ENCODE measurements at places on chromosomes 7 and 10.

DNA sequence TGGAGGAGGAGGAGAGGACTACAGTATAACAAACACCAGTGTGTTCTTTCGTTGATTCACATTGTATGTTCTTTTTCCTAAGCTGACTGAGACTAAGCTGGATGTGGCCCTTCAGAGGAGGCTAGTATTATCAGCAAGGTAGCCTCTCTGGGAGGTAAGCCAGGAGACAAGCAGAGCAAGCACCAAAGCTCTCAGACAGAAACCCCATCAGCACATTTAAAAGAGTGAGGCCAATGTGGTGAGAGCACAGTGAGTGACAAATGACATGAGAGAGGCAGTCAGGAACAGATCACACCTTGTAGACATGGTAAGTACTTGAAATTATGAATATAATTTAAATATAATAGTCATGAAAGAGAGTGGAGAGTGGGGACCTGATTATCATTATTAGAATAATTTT, 107.6 kb downstream of the KMT2C start:
- no peak for DNase-seq

GRCh38 chr7:2325162-2325561, 10.9 kb upstream of the SNX8 start:
- DNase-seq = no peak

DNA sequence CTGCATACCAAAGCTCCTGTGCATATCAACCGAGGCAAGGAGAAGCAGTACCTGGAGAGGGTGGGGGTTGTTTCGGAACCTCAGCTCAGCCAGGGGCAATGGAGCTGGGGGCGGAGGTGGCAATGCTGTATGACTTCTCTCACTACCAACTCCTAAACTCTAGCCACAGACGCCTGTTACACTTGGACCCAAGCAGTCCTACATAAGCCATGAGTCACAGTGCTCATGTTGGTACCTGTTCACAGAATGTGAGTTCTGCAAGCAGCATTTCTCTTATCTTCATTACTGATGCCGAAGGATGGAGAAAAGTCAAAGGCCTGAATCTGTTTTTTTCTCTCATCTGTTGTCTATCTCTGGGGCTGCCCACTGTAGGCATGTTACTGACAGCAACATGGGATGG, 3.2 kb upstream of the RAB18 start:
- no peak for DNase-seq

GRCh38 chr10:110527731-110528171, 30.0 kb downstream of the DUSP5 start:
- DNase-seq = no peak

- no peak for DNase-seq
Measured at GRCh38 chr10:11560076-11560709, 51.3 kb downstream of the USP6NL start.

DNA sequence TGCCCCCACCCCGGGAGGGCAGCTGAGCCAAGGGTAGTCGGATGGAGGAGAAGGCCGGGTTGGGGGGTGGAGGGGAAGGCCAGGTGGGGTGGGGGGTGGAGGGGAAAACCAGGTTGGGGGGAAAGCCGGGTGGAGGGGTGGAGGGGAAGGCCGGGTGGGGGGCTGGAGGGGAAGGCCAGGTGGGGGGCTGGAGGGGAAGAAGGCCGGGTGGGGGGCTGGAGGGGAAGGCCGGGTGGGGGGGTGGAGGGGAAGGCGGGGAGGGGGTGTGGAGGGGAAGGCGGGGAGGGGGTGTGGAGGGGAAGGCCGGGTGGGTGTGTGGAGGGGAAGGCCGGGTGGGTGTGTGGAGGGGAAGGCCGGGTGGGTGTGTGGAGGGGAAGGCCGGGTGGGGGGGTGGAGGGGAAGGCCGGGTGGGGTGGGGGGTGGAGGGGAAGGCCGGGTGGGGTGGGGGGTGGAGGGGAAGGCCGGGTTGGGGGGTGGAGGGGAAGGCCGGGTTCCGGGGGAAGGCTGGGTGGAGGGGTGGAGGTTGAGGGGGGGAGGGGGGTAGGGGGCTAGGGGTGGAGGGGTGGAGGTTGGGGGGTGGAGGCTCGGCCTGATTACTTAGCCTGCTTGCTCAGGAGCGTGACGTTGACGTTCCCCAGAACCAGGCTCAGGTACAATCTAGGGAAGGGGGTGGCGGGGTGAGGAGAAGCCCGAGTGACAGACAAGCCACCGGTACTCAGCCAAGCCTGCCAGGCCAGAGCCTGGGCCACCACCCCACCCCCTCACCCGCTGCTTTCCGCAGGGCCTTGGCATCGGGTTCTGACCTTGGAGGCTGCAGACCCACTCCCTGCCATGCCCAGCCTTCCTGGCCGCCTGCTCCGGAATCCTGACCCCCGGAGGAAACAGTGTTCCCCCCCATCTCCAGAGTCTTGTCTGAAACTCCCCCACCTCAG, 5.6 kb downstream of the TMEM120A start:
- DNase-seq = no peak

DNA sequence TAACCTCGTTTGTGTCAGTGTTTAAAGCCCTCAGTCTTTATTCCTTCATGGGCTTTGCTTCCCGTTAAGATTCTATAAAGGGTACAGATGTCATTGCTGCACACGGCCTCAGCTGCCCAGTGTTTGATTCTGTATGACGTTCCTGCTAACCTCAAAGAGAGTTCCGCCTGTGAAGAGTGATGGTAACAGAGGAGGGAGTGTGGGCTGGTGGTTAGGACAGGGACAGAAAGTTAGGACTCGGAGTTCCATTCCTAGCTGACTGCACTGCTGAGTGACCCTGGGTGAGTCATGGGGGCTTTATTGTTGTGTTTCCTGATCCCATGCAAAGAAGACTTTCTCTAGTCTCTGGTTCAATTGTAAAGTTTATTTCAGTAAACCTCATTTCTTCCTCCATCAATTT, 227.1 kb downstream of the DYNC1I1 start:
- DNase-seq = no peak

GRCh38 chr7:116698930-116699721, 27.1 kb downstream of the MET start:
- DNase-seq = no peak

- no peak for DNase-seq
Measured at GRCh38 chr10:60650378-60650800, 127.9 kb upstream of the CDK1 start.

DNA sequence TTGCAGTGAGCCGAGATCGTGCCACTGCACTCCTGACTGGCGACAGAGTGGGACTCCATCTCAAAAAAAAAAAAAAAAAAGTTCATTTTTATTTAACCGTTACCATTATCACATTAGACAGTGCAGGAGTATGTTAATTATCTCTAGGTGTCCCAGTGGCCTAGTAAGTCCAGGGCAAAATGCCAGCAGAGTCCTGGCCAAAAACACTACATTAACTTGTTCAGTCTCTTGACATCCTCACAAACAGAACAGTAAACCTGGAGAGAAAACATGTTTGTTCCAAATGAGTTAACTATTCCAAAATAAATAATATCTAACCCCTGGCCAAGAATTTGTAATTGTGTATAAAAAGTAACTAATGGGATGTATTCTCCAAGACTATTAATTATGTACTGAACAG, 43.2 kb downstream of the PTPRZ1 start:
- no peak for DNase-seq

GRCh38 chr10:97038688-97039087, 147.1 kb downstream of the SLIT1 start:
- DNase-seq = no peak

- DNase-seq = no peak
Measured at GRCh38 chr7:101804088-101804963, 13.1 kb upstream of the CUX1 start.

DNA sequence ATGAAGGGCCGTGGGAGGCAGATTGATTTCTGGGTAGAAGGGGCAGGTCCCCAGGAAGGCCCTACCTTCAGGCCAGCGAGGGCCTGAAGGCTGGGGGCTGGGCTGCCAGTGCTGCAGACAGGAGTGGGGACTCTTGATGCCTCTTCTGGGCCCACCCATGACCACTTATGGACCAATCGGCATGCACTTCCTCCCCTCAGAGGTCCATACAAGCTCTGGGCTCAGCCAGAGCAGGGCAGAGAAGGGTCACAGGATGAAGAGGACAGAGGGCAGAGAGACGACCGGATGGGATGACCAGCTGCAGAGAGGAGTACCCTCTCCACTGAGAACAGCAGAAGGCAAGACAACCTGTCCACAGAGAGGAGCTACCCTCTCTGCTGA, 120.1 kb downstream of the DYNC2I1 start:
- DNase-seq = no peak

GRCh38 chr10:12852687-12853086, 148.8 kb downstream of the CCDC3 start:
- no peak for DNase-seq

DNA sequence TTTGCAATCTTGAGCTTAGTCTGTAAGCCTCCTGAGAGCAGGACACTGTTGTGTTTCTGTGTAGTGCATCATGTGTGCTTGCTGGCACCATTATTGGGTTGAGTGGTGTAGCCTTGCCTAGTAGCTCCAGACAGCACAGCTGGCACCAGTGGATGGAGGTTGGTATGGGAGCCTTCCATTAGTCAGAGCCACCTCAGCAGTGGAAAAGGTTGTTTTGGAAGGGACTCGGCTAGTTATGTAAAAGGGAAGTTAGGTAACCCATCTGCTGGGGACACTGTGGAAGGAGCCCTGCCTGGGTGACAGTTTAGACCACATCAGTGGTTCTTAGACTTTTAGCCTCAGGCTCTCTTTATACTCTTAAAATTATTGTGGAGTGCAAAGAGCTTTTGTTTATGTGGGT, 16.3 kb downstream of the MINDY4 start:
- no peak for DNase-seq

- no peak for DNase-seq
Measured at GRCh38 chr10:24652381-24652957, 71.2 kb downstream of the ARHGAP21 start.

DNA sequence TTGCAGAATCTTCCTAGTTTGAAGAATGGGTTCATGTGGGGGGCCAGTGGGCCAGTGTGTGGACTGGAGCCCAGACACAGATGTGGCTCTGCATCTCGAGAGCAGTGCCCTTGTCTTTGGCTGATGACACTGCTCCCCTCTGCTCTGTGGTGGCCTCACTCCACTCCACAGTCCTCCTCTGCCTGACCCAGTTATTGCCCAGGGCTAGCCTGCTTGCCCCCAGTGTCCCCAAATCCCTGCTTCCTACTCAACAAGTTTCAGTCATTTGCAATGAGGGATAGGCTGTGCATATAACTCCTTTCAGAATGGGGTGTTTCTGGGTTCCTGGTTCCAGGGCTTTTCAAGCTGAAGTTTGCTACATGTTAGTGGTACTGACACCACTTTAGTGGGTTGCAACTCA, 177.5 kb downstream of the SNX10 start:
- no peak for DNase-seq

DNA sequence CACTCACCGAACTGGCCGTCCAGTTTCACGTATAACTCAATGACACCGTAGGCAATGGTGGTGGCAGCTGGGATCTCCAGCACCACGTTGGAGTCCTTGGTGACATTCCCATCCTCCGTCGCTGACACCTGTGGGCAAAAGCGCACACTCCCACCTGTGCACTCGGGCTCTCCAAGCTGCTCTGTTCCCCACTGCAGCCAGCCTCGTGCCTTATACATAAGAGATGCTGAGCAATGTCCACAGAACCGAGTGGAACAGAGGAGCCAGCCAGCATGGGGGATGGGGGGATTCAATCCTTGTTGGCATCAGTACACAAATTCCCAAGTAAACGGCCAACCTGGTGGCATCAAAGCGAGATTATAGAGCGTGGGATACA, 40.0 kb downstream of the GSDME start:
- DNase-seq = no peak

- no peak for DNase-seq
Measured at GRCh38 chr10:124092250-124092859, 1.0 kb downstream of the CHST15 start.

DNA sequence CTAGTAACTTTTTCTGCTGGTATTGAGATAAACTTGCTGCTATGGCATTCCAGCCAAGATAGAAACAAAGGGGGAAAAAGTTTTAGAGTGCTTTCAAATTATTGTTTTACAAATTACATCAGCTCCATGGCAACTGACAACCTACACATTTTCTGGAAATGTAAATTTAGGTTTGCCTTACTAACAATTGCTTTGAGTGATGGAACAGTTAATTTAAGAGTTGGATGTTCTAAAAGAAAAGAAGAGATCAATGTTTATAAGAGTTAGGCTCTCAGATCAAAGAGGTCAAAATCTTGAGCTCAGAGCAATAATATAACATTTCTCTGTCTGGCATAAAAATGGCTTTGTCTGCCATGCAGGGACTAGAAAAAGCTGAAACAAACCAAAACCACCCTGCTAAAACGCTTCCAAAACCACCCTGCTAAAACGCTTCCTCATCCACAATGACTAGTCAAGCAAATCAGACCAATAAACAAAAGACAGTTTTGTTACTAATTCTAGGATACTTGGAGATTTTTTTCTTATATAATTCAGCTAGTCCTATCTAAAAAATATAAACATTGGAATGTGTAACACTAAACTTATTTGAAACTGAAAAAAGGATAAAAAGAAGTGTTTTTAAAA, 32.3 kb downstream of the ORC5 start:
- no peak for DNase-seq

GRCh38 chr7:29214056-29214455, 19.5 kb downstream of the CHN2 start:
- DNase-seq = no peak

- DNase-seq = no peak
Measured at GRCh38 chr10:44046605-44047004, 338.3 kb downstream of the CXCL12 start.

GRCh38 chr10:120806081-120806480, 45.1 kb upstream of the WDR11 start:
- DNase-seq = no peak

GRCh38 chr10:58275908-58276307, 6.9 kb downstream of the CISD1 start:
- no peak for DNase-seq

DNA sequence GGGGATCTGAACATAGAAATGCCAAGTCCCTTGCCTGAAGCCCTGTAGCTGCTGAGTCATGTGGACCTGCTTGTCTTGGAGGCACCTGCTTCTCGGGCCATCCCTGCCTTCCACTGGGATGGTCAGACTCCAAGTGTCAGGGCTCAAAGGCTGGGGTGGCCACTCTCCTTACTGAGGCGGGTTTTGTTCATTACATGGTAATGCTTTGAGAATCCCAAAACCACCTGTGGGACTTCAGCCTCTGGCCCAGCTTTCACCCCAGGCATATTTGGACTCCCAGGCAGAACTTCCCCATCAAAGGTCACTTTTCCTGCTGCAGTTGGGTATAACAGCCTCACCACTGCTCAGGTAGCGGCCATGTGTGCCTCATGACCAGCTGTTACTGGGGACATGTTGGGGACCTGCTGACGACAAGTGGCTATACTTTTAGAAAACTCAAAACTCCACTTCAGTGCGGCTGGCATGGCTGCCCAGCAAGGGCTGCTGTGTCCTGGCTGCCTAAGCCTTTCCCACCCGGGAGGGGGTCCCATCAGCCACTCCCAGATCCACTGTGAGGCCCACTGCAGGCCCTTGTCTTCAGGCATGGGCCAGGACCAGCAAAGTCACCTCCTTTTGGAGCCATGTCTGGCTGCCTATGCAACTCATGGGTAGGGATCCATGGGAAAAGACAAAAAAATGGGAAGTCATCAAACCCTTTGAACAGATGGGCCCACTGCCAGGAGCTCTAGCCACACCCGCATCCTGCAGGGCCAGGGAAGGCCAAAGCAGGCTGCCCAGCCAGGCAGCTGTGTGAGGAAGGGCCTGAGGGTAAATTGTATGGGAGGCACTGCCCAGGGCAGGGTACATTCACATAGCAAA, 96.7 kb downstream of the ARHGAP22 start:
- no peak for DNase-seq

GRCh38 chr10:72334196-72334824, 20.4 kb downstream of the DNAJB12 start:
- no peak for DNase-seq

GRCh38 chr10:98563811-98564210, 117.1 kb upstream of the HPS1 start:
- no peak for DNase-seq

- no peak for DNase-seq
Measured at GRCh38 chr7:7103343-7104313, 78.7 kb upstream of the C1GALT1 start.

Measured in stimulated activated CD8-positive, alpha-beta memory T cell treated with anti-CD3 and anti-CD28 coated beads, Interleukin-12 subunit alpha, Interleukin-12 subunit beta, amount 100 ng/mL, for 1 hour (primary cell).